ENCODE measurements at places on chromosomes 7 and 10.

DNA sequence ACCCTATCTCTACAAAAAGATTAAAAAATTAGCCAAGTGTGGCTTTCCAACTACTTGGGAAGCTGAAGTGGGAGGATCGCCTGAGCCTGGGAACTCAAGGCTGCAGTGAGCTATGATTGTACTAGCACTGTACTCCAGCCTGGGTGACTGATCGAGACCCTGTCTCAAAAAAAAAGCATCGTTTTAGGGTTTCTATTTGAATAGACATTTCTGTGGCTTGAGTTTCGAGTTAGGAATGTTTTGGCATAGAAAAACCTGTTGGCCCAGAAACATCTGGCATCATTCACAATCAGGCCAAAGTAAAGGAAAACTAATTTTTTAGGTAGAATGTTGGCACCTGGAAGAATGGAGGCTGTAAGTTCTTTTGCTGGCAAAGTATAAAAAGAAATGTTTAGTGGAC, 72.4 kb downstream of the AUTS2 start:
- no peak for DNase-seq

- no peak for DNase-seq
Measured at GRCh38 chr10:121627876-121628581, 29.8 kb upstream of the FGFR2 start.

DNA sequence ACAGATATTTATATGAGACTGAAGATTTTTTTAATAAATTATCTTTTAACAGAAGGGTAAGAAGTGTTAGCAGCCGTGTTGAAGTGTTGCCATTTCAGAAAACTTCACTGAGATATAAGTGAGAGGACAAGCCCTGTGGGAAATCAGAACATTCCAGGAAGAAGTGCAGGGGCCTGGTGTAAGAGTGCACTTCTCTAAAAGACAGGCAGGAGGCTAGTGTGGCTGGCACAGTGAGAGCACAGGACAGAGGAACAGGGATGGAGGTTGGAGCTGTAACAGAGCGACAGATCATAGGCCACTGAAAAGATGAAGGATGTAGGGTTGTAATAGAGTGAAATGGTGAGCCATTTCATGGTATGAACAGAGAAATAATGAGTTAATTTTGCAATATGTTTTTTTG, 608.9 kb downstream of the SORCS1 start:
- no peak for DNase-seq

GRCh38 chr7:136275794-136276193, 298.6 kb upstream of the MTPN start:
- no peak for DNase-seq

- no peak for DNase-seq
Measured at GRCh38 chr7:118863966-118864365, 639.5 kb downstream of the ANKRD7 start.

GRCh38 chr10:71213127-71213621, 804 bp downstream of the UNC5B start:
- peak; percentile 61 for DNase-seq

- no peak for DNase-seq
Measured at GRCh38 chr10:4825868-4826791, at the start of gene AKR1E2. Gene AKR1E2, plus strand, starts transcription at chr10:4826207. Its CDS starts 118 bp downstream, at chr10:4826325.

- DNase-seq = no peak
Measured at GRCh38 chr10:95850791-95851190, 57.0 kb upstream of the CC2D2B start.

DNA sequence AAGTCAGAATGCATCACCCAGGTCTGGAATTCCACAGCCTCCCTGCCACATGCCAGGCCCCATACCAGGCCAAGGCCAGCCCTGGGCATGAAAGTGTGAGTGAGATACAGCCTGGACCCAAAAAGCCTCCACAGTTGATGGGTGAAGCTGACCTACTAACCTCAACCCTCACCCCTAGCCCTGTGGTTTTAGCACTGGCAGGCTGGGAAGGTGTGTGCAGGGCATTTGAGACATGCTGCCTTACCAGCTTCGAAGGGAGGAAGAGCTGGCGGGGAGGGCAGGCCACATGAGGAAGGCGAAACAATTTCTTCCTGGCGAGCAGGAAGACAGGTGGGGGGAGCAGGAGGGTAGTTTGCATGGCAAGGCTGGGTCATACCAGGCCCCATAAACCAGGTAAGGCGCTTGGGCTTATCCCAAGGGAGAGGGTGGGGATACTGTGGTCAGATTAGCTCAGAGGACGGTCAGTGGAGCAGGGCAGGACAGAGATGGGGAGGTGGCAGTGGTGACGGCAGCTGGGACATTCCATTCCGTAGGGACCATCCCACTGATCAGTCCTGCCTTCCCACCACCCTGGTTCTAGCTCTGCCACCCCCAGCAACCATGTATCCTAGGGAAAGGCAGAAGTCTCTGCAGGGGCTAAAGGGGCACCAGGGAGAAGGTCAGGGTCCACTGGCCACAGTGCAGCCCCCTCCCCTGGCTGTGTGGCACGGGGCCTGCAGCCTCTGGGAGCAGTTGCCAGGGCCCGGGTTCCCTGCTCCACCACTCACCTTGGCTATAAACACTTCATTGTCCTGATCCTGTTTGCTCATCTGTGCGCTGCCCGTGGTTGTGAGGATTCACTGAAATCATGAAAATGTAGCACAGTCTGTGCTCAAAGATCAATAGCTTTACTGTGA, 155.8 kb downstream of the NRF1 start:
- DNase-seq = no peak

DNA sequence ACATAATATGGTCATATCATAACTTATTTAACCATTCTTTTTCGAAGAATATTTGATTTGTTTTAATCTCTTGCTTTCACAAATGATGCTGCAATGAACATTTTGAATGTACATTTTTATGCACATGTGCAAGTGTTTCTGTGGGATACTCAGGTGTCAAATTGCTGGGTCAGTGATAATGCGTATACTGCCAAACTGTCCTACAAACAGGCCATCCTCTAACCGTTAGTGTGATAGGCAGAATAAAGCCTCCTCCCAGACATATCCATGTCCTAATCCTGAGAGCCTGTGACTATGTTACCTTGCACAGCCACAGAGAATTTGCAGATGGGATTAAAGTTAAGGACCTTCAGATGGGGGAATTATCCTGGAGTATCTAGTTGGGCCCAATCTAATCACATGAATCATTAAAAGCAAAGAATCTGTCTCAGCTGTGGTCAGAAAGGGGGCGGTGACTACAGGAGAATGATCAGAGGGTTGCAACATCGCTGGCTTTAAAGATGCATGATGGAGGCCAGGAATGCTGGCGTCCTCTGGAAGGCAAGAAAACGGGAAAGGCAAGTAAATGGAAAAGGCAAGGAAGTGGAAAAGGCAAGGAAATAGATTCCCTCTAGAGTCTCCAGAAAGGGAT, 46.7 kb downstream of the FZD1 start:
- no peak for DNase-seq

DNA sequence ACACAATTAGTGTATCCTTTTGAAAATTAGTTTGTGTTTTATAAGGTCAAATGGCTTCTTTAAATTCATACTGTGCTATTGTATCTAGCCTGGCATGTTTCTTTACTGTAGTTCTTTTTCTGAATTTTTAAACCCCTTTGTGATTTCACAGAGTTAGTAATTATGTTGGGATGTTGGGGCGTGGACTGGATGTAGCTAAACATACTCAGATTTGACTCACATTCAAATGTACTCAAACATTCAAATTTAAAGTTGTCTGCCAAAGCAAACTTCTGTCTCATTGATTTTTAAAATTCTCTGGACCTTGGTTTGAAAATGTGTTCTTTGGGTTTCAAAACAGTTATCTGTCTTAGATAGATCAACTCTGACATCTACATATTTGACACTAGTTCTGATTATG, 7.2 kb upstream of the NRP1 start:
- no peak for DNase-seq

- no peak for DNase-seq
Measured at GRCh38 chr10:78443900-78444571, 410.4 kb downstream of the RPS24 start.
